OCI-M1 (cell line): ENCODE measurements at places on chromosomes 3 and 15.

- no peak for DNase-seq
Measured at GRCh38 chr3:195285372-195285771, 14.4 kb upstream of the XXYLT1 start.

DNA sequence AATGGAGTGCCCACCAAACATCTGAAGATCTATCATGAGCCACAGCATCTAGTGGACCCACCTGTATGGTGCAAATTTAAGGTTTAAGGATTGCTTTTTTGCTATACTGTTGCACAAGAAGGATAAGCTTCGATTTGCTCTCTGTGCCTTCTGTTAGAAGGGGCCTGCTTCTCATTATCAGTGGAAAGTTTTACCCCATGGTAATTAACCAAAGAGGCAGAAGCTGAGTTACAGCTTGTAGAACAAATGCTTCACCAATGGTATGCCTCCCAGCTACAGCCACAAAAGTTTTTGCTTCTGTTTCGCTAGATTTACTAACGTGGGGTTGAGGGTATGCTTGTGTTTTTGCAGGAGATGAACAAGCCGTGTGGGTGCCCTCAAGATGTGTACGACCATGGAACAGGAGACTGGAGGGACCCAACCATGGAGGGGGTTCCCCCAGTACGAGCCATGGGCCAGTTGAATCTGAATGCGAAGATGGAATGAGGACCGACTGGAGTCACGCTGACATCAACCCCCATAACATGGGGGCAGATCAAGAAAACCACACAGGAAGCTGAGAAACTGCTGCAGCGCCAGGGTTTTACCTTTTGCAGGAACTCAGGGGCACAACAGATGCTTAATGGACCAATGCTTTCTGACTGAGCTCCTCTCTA lies 43.5 kb downstream of the ACAD9 start:
- no peak for DNase-seq

DNA sequence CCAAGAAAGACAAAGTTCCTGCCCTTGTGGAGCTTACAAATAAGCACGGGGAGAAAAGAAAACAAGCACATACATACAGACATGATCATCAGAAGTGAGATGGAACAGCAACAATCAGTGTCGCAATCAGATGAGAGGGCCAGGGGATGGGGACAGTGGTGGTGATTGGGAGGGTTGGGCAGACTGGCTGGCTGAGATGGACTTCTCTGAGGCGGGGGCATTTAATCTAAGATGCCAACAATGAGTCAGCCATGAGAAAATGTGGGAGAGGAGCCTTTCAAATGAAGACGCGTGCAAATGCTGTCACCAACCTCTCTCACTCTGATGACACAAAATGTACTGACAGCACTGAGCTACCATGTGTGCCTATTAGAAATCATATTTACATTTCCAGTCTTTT lies 81.4 kb downstream of the NCEH1 start:
- no peak for DNase-seq

- no peak for DNase-seq
Measured at GRCh38 chr15:65087411-65087810, 10.9 kb downstream of the KBTBD13 start.

DNA sequence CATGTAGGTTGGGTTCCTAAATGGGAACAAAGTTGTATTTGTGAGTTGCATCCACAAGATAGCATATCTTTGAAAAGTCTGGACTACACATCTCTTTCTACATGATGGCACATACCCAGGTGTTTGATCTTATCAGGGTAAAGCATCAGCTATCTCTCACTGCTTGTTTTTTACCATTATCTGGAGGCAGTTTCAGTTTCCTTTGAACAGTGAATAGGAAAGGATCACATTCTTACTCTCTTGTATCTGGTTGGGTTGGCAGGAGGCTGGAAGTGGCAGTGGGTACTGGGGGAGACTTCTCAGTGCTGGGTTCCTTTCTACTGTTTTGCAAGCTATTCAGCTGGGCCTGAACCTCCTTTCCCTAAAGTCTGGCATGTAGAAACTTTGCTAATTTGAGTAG lies 4.1 kb downstream of the CEMIP start:
- DNase-seq: no peak

DNA sequence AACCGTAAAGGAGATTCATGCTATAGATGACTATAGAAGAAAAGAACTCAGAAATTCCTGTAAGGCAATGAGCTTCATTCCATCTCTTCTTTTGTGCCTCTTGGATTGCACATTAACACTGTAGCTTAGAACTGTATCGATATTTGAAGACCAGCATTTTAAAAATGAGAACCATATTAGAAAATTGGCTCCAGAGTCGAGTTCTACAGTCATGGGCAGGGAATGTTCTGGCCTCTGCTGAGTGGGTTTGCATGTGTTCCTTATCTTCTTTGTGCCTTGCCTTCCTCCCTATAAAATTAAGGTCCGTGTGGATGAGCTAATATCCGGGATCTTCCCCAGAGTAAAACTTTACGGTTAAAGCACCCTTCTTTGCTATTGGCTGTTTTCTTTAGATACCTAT lies 77.4 kb upstream of the PLCL2 start:
- no peak for DNase-seq

GRCh38 chr3:133700351-133700750 lies 38.6 kb upstream of the TOPBP1 start:
- no peak for DNase-seq

GRCh38 chr15:44130778-44131177 lies 64.3 kb downstream of the FRMD5 start:
- no peak for DNase-seq
